NCI-H1105 treated with DMSO at 0.1 percent for 48 hours (cell line): ENCODE measurements at places on chromosomes 4 and X.
A peak's percentile ranks its signal among the peaks of the same experiment; 100 is the strongest.

DNA sequence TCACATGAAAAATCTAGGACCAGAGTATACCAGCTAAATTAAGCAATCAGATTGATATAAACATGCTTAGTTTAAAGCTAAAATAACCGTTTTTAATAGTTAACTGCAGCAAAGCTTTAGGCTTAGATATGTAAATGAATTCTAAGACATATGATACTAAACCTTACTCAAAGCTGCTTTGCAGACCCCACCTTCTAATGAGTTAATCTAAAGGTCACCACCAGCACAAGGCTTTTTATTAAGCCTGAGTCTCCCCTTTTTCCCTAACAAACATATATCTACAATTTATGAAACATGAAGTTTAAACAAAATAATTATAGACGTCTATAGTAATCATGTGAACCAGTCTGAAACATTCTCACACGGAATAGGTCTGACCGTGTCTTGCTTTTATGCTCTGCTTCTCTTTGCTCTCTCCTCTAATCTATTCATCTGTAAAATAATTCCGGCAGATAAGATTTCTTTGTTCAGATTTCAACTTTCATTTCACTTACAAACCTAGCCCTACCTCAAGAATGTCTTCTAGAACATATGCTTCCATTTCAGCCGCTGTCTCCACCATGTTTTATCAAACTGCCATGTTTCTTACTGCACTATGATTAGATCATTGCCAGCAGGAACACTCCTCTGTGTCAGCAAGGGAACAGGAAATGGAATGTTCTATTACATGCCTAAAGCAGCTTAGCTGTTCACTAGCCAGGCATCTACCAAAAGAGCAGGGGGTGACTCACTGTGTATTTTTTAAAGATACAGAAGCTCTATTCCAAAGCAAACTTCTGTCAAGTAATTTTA is 35.9 kb downstream of the ANKRD17 start:
- DNase-seq: peak; percentile 82

DNA sequence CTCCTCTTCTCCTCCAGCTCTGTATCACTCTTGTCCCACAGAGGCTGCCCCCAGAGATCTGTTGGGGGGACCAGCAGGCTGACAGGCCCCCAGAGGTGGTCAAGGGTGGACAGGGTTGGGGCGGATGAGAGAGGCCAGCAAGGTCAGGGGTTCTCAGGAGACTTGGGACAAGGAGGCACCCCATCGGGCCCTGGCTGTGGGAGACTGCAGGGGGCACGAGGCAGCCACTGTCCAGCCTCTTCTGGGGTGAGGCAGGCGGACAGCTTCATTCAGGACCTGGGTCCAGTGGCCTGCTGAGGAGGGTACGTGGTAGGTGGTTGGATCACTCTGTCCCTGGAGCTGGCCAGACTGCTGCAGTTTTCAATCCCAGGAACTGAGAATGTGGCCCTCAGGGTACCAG is 24.6 kb downstream of the ETDB start:
- DNase-seq: no peak

GRCh38 chr4:87865960-87866598 is 33.3 kb downstream of the MEPE start:
- DNase-seq: no peak

DNA sequence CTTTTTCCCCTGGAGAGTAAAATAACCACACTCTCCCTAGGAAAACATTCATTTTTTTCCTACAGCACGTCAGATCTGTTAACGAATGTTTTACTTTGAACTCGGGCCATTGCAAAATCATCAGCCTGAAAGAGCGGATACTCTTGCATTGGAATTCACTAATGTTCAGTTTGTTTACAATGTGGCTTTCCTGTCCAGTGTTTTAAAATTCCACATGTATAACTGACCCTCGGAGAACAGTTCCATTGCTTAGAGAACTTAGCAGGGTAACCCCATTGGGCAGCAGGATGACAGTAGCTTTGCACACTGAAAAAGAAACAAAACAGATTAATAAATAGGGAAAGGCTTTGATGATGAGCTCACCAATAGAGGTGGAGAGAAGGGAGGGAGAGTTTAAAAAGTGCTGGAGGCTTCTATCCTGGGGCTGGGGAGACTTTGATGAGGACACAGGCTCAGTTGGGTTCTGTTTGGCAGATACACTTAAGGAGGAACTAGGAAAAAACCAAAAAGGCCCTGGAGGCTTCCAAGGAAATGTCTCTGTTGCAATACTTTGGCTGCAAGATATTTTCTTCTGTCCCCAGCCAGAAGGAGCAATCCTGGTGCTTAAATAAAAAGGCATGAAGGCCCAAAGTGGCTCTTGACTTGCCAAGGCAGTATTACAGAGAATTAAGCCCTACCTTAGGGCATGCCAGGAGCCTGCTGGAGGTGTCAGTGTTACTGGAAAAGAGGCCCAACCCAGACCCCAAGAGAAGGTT is 143.1 kb downstream of the ARSF start:
- DNase-seq: no peak

GRCh38 chr4:67922697-67923096 is 38.9 kb upstream of the TMPRSS11D start:
- no peak for DNase-seq

DNA sequence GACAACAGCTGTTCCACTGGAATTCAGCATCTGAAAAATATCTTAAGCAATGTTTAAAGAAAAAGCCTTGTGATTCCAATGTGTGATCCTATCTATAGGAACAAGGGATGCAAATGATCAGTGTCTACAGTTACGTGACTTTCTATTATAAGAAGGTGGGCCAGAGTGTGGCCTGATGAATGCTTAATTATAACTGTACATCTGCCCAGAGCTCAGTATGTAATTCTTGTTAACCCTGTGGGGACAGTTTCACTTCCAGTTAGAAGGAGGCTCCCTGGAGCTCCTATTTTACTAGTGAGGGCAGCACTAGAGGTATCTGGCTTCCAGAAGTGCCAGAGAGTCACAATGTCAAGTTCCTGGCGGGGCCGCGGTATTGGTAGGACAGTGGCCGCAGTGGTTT is 288.5 kb downstream of the USP46 start:
- DNase-seq: no peak

GRCh38 chr4:177376024-177376423 is 66.2 kb downstream of the AGA start:
- no peak for DNase-seq

- no peak for DNase-seq
Measured at GRCh38 chrX:106437407-106437806, 174.4 kb upstream of the RADX start.

- DNase-seq: no peak
Measured at GRCh38 chrX:124239911-124240310, 92.5 kb upstream of the TEX13D start.

- no peak for DNase-seq
Measured at GRCh38 chr4:113537628-113538027, 223.9 kb downstream of the CAMK2D start.

DNA sequence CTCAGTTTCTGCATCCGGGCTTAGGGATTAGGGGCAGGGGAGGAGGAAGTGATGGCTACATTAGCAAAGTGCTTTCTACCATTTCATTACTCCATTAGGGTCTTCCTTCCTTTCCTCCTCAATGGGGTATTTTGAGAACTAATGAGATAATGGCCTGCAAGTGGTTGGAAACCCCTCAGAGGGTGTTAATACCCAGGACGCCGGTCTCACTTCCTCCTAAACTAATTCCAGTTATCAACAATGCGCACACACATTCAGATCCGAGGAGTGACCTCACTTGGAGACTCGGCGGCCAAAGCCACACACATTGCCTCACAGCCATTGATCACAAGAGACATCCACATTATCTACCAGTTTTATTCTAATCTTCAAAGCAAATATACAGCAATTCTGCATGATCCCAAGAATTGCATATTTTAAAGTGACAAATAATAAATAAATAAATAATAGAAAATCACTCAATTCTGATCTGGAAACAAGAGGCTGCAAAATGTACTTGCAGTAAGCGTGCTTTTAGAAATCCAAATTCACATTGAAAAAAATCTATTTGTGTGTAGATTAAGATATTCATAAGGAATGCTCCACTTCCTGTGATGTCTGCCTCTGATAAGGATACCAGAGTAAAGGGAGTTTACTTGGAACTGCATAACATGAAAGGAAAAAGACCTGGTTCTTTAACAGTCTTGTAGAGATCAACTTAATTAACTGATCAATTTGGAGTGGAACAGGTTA is 329.1 kb downstream of the FBXW7 start:
- no peak for DNase-seq

GRCh38 chrX:153969904-153970356 is 1.7 kb downstream of the HCFC1 start:
- DNase-seq: peak; percentile 65

- DNase-seq: no peak
Measured at GRCh38 chr4:98937986-98938720, 9.2 kb upstream of the EIF4E start.

- DNase-seq: no peak
Measured at GRCh38 chr4:146269228-146269653, 54.9 kb downstream of the REELD1 start.

- DNase-seq: no peak
Measured at GRCh38 chr4:143506031-143506430, 7.5 kb upstream of the SMARCA5 start.

- DNase-seq: no peak
Measured at GRCh38 chr4:176323511-176324160, 3.9 kb downstream of the SPCS3 start.

GRCh38 chr4:65370709-65371108 is 299.6 kb downstream of the EPHA5 start:
- no peak for DNase-seq

DNA sequence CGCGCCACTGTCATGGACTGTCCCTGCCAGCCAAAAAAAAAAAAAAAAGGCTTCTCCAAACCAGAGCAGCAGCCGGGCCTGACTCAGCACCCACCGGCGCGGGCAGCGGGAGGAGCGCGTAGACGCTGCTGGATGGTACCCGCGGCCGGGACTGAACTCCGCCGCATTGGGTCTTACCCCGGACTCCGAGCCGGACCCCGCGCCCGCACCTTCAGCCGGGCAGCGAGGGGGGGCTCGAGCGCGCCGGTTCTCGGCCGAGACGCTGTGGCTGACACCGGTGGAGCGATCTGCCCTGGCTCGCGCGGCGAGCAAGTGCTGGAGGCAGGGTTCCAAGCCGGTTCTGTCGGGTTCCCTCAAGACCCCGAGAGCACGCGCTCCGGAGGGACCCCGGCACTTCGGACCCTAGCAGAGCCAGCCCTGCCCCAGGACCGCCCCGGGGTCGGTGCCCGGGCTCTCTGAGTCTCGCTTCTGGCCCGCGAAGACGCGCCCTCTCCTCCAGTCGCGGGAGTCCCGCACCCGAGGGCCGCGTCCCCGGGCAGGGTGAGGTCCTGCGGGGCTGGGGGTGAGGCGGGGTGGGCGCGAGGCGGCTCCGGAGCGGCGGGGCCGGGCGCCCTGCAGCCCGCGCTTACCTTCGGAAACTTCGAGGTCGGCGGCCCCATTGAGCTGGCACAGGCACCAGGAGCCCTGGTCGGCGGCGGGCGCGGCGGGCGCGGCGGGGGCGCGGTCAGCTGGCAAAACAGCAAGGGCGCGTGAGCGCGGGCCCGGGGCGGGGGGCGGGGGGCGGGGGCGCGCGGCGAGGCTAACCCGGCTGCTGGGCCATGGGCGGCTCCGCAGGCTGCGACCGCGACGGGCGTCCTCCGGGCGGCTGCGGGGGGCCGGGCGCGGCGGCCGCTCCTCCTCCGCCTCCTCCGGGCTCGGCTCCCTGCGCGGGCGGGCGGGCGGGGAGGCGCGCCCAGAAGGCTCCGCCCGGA is 11.8 kb upstream of the MAN2B2 start:
- DNase-seq: no peak

DNA sequence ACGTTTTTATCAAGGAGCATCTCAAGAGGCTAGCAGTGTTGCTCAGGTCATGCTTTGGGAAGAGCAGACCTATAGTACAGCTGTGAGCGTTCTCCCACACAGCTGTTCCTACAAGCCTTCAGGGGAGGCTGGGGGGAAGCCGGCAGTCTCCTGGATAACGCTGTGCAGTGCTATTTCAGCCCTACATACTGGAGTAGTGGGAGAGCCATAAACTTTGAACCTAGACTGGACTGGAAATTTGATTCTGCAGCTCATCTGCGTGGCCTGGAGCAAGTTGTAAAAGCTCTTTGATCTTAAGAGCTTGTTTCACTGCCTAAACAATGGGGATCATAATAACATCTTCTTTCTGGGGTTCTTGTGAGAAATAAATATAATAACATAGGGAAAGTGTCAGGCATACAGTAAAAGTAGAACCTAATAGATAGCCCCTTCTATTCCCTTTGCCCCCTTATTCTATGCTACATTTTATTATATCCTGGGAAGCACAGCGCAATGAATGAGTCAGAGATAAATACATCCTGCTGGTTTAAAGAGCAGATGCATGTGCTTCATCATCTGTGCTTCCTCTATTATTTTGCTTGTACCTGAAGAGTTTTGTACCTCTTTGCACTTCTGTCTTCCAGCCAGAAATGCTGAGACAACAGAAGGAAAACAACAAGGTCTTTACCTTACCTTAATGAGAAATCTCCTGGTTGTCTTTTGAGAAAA is 14.7 kb upstream of the AMBN start:
- DNase-seq: no peak

DNA sequence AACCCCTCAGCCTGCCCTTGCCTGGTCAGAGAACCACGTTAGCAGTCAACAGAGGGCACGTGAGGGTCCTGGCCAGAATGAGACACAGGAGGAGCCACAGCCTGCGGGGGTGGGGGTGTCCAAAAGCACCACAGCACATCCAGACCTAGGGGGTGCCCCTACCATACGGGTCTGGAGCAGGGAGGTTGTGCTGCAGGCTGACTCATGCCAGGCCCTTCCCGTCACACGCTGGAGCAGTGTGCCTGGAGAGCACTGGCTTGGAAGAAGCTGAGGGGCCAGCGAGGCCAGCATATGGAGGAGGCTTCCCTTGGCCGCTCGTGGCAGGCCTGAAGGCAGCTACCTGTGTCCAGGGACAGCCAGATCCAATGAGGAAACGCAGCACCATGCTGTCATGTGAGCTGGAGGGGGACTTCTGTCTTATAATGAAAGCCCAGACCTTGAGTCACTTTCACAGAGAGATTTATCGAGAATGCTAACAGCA is 1.5 kb upstream of the IRAK1 start:
- no peak for DNase-seq

- DNase-seq: no peak
Measured at GRCh38 chr4:42278709-42279324, 118.5 kb upstream of the SHISA3 start.

DNA sequence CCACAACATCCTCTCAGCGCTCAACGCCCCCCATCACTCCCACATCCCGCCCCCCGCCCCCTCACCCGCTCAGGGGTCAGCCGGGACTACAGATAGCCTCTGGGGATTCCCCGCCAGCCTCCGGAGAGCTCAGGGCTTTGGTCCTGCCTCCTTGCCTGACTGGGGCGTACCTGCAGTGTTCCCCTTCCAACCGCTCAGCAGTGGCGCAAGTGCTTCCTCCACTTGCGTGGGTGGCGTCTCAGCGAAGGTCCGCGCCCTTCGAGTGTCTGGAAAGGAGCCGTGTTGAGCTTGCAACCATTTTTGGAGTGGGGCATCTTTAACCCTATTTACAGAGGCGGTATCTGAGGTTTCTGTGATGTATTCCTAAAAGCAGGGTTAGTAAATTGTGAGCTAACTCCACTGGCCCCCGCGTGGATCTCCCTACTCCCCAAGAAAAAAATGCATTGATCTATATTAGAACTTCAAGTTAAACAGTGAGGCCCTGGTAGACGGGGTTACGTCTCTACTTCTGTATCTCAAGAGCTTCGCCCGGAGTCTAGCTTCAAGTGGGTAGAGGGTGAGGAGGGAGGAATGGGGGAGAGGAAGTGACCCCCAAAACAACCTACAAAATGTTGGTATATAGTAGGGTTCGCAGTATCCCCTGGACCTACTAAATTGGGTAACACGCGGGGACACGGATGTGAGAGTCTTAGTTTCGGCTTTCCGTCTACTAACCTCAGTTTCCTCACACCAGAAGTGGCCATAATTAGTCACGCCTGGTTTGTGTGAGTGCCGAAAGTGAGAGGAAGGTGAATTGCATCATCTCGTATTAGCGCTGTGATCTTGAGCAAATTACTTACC is 16.1 kb downstream of the NKX3-2 start:
- DNase-seq: no peak

GRCh38 chr4:5045097-5045496 is 6.2 kb upstream of the STK32B start:
- DNase-seq: no peak
